ENCODE measurements at places on chromosomes 1 and 21. TPM values are rescaled to one million over a fixed set of nuclear protein-coding genes. Genes with fewer than 3 reads are reported as not detected.

Gene C4BPA
- total RNA-seq, result 65.2 TPM

Gene PGLYRP4
- 0.30 TPM for total RNA-seq

DNA sequence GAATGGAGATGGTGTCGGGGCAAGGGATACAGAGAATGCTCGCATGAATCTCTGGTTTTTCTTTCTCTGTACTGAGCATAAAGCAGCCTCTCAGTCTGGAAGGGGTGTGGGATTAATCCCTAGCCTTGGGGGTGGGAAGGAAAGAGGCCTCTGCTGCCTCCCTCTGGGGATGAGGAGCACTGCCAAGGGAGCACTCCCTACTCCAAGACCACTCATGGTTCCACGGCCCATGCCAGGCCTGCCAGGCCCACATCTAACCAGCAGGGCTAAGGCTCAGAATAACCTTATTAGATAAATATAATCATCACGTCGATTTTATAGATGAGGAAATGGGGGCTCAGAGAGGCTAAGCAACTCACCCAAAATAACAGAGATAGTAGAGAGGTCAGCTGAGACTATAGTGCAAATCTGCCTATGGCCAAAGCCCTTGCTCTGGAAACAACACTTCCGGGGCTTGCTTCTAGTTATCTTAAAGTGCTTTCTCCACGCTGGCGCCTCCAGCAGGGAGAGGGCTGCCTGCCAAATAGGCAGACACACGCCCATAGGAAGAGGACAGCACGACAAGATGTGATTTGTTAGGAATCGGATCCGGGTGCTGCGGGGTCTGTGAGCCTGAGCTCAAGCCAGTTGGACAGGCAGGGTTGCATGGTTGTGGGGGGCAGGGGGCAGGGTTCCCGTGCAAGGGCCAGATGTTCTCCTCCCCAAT lies 522 bp downstream of the TEX35 start:
- H3K4me1 ChIP-seq, result peaks cover 5% of the 10 kb centered on the region
- H3K4me3 ChIP-seq, result no peak overlapping the region

GRCh38 chr1:89808441-89809117 lies 12.3 kb upstream of the LRRC8D start:
- H3K27me3 ChIP-seq, result no peaks in the 10 kb centered on the region
- no peak overlapping the region for H3K4me3 ChIP-seq
- no peak for DNase-seq
- no peaks in the 10 kb centered on the region for H3K4me1 ChIP-seq
- no peak overlapping the region for H3K27ac ChIP-seq
- no peaks in the 10 kb centered on the region for H3K36me3 ChIP-seq

DNA sequence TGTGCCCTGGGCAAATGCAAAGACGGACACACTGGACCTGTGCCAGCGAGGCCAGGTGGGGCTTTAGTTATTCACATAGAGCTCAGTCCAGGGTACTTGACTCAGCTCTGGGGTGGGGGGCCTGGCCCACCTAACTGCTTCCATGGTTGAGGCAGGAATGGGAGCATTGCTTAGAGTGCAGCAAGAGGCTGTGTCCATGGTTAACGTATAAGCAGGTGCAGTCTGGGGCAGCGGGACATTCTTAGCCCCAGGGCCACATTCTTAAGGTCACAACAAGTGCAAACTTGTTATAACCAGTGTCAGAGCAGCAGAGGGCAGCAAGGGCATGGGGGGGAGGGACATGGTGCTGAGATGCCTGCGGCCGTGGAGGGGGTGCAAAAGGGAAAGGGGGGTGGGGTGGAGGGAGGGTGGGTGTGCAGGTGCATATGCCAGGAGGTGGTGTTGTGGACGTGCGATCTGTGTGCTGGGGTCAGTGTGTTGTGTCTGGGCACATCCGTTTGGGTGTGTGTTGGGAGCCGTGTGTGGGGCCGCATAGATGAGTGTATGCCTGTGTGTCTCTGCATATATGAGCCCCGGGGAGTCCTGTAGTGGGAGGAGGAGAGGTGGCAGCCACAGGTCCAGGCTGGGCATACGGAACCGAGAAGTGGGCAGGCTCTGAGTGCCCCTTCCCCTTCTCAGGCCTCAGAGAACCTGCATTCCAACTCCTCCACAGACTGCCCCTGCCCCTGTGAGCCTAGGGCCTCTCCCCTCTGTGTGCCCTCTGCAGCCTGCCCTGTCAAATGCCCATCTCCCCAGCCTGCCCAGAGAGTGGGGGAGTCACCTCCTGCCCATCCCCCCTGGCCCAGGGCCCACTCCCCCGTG lies 8.4 kb downstream of the KCNJ10 start:
- peaks cover 5% of the 10 kb centered on the region for H3K27me3 ChIP-seq
- no peak overlapping the region for H3K4me3 ChIP-seq
- no peak for DNase-seq
- H3K36me3 ChIP-seq, result no peaks in the 10 kb centered on the region
- H3K27ac ChIP-seq, result no peak overlapping the region
- H3K4me1 ChIP-seq, result no peaks in the 10 kb centered on the region

DNA sequence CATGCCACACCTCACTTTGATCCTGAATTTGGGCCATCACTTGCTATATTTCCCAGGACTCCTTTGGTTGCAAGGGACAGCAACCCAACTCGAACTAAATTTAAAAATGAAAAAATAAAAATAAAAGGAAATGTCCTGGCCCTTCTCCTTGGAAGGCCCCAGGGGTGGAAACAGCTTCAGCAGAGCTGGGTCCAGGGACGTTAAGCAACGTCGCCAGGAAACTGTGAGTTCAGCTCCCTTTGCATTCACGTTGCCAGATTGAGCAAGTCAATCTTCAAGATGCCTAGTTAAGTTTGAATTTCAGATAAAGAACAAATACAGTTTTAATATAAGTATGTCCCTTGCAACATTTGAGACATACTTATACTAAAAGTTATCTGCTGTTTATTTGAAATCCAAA lies 14.6 kb upstream of the SPSB1 start:
- peaks cover 14% of the 10 kb centered on the region for H3K4me1 ChIP-seq
- H3K36me3 ChIP-seq, result peaks cover 4% of the 10 kb centered on the region
- H3K4me3 ChIP-seq, result no peak overlapping the region
- DNase-seq, result no peak
- H3K27me3 ChIP-seq, result peaks cover 5% of the 10 kb centered on the region

DNA sequence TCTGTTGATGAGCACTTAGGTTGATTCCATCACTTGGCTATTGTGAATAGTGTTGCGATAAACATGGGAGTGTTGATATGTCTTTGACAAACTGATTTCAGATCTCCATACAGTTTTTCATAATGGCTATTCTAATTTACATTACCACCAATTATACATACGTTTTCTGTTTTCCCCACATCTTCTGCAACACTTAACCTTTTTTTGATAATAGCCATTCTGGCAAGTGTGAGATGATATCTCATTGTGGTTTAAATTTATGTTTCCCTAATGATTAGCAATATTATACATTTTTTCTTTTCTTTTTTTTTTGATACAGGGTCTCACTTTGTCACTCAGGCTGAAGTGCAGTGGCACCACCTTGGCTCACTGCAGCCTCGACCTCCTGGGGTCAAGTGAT lies 17.0 kb downstream of the SNRPE start:
- peaks cover 6% of the 10 kb centered on the region for H3K36me3 ChIP-seq
- H3K27ac ChIP-seq, result no peak overlapping the region
- H3K27me3 ChIP-seq, result no peaks in the 10 kb centered on the region
- DNase-seq, result no peak

DNA sequence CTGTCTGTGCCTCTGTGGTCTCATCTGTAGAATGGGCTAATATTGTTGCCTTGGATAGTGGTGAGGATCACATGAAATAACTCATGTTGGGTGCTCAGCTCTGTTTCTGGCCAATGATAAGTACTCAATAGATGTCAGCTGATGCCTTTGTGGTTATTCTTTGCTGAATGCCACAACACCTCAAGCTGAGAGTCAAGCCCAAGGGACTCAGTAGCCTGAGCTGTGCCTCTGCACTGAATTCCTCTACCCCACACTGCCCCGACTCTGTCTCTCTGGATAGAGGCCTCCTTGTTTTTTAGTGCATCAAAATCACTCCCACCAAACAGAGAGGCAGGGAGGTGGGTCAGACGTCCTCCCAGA lies 196.1 kb upstream of the VAMP3 start:
- no peak overlapping the region for H3K4me3 ChIP-seq
- no peaks in the 10 kb centered on the region for H3K27me3 ChIP-seq
- H3K27ac ChIP-seq, result no peak overlapping the region
- H3K36me3 ChIP-seq, result no peaks in the 10 kb centered on the region
- DNase-seq, result no peak

Measured in lower lobe of right lung (tissue), 2 donors.